ENCODE measurements at places on chromosomes 6 and 20. TPM values are rescaled to one million over a fixed set of nuclear protein-coding genes. Genes with fewer than 3 reads are reported as not detected.

Gene RFX6
- not detected for total RNA-seq

Gene CDH26
- not detected for total RNA-seq

Gene QKI
- 171 TPM for total RNA-seq

DNA sequence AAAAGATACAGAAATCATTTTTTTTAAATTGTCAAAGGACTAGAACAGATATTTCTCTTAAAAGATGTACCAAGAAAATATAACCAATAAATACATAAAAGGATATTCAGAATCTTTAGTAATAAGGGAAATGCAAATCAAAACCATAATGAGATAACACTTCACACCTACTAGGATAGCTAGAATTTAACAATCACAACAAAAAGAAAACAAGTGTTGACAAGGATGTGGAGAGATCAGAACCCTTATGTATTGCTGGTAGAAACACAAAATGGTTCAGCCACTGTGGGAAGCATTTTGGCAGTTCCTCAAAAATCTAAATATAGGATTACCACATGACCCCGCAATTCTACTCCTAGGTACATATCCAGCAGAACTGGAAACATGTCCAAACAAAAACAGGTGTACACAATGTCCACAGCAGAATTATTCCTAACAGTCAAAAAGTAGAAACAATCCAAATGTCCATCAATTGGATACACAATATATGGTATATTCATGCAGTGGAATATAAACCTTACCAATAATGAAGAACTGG lies 211.0 kb downstream of the LRFN2 start:
- DNase-seq = no peak

DNA sequence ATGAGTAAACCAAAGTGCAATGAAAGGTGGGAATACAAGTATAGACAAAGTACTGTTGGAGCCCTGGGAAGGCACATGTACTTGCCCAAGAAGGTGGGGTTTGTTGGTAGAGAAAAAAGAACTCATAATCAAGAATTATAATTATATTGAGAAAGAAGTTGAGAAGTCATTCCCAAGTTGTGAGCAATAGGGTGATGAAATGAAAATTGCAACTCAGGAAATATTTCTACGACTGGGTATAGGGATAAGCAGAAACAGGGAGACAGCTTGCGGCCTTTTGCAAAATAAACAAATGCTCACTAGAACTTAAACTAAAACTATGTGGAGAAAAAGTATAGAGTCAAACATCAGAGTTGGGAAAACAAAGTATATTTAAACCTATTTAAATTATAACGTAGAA lies 250.7 kb upstream of the FAM83B start:
- peak; percentile 79 for DNase-seq

- DNase-seq = no peak
Measured at GRCh38 chr6:25042036-25042521, 106.3 kb upstream of the RIPOR2 start.

- no peak for DNase-seq
Measured at GRCh38 chr6:56806368-56806767, 148.5 kb upstream of the BEND6 start.

- DNase-seq = no peak
Measured at GRCh38 chr6:36728289-36729160, 30.9 kb downstream of the RAB44 start.

DNA sequence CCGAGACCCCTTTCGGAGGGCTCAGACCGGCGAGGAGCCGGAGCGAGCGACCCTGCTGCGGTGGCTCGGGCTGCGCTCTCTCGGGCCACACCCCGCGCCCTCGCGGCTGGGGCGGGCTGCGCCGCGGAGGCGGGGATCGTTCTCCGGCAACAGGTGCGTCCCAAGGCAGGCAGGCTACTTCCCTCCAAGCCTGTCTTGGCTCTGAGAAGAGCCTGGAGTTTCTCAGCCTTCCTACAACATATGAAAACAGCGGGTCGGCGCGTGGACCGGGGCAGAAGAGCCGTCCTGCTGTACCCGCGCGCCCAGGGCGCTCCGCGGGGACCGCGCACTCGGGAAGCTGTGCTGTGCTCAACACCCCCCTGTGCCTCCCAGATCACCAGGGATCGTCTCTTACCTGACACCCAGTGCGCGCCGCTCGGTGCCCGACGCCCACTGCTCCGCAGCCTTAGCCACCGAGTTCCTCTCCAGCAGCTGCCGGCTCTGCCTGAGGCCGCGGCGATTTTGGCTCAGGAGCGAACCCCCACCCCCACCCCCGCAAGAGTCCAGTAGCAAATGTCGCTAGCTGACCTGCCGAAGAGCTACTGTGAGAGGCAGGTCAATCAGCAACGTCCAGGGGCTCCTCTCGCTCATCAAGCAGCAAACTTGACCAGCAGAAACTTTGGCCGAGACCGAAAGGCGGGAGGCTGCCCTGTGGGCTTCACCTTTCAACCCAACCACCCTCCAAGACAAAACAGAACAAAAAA lies 3.7 kb upstream of the OLIG3 start:
- no peak for DNase-seq
